ENCODE measurements at places on chromosomes 11 and 22.
A peak's percentile ranks its signal among the peaks of the same experiment; 100 is the strongest.

DNA sequence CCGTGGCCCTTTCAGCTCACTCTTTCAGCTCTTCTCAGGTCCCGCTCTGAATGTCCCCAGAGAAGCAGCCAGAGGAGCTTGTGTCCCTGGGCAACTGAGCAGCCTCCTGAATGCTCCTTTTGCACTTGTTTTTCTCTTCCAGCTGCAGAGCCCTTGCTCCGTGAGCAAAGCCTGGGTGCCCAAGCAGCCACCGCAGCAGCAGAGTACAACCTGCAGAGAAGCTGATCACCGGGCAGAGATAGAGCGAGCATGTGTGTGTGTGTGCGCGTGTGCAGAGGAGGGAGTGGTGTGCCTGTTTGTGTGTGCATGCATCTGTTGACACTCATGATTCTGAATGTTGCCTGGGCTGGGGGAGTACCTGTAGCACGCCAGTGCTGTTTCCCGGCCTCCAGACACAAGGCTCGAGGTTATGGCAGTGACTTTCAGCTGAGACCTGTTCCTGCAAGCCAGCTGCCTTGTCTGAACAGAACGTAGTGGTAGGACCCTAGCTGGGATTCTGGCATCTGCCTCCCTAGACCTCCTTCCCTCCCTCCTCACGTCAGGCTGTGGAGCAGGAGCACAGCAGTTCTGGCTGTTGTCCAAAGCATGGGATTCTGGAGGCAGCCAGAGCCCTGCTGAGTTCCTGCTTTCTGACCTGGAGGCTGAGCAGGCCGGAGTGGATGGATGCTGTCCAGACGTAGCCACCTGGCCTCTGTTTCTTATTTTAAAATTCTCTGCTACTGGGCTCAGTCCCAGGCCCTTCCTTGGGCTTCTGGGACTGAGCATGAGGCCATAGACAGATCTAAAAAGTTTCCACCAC lies 4.5 kb upstream of the MAPK8IP1 start:
- DNase-seq: no peak

GRCh38 chr11:11662578-11662977 lies 40.8 kb upstream of the GALNT18 start:
- no peak for DNase-seq

DNA sequence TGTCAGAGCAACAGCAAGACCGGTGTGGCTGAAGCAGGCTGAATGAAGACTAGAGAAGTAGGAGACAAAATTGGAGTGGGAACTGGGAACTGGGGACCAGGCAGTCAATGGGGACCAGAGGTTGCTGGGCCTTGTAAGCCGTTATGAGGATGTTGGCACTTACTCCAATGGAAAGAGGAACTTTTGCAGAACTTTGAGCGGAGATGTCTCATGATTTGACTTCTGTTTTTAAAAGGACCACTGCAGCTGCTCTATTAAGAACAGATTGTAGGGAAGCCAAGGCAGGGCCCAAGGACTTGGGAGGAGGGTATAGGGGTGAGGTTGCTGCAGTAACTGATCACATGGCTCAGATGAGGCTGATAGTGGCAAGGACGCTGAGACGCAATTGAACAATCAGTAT lies 34.2 kb downstream of the IL18 start:
- DNase-seq: no peak

DNA sequence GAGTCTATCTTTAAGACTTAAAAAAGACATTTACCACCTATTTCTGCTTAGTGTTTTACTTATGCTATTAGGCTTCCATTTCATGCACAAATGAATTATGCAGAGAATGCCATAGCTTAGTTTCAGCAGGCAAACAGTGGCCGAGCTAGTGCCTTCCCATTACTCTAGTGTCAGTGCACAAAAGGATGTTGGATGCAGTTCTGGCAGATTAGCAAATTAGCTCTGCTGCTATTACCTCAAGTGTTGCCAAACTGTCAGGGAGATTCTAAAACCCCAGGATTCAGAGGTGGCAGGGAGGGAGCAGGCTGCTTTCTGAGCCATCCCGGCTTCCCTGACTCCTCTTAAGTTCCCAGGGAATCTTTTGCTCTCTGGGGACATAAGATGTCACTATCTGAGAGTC lies 209.4 kb upstream of the NCAM1 start:
- no peak for DNase-seq

DNA sequence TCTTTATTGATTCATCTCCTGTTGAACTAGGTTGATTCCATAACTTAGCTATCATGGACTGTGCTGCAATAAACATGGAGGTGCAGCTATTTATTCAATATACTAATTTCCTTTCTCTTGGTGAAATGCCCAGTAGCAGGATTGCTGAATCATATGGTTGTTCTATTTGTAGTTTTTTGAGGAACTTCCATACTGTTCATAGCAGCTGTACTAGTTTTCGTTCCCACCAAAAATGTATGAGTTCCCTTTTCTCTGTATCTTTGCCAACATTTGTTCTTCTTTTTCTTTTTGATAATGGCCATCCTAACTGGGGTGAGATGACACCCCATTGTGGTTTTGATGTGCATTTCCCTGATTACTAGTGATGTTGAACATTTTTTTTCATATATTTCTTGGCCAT lies 87.2 kb upstream of the NAV2 start:
- DNase-seq: no peak

GRCh38 chr11:10604340-10604748 lies 35.9 kb upstream of the LYVE1 start:
- DNase-seq: no peak

DNA sequence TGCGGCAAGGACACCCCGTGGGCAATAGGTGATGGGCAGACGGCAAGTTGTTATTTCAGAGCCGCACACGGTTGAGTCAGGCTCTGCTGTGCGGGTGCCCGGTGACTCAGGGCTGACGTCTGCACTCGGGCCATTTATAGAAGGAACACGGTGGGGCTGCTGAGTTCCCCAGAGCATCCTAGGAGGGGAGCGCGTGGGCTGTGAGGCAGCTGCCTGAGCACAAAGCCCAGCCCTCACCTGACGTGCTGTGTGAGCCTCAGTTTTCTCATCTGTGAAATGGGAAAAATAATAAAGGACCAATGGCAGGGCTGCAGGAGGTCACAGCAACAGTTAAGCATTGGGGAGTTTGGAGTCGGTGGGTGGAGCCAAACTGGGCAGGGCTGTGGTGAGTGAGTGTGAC lies 11.3 kb upstream of the RHOD start:
- DNase-seq: no peak

GRCh38 chr11:65378208-65378927 lies 4.1 kb downstream of the SLC25A45 start:
- peak; percentile 19 for DNase-seq

DNA sequence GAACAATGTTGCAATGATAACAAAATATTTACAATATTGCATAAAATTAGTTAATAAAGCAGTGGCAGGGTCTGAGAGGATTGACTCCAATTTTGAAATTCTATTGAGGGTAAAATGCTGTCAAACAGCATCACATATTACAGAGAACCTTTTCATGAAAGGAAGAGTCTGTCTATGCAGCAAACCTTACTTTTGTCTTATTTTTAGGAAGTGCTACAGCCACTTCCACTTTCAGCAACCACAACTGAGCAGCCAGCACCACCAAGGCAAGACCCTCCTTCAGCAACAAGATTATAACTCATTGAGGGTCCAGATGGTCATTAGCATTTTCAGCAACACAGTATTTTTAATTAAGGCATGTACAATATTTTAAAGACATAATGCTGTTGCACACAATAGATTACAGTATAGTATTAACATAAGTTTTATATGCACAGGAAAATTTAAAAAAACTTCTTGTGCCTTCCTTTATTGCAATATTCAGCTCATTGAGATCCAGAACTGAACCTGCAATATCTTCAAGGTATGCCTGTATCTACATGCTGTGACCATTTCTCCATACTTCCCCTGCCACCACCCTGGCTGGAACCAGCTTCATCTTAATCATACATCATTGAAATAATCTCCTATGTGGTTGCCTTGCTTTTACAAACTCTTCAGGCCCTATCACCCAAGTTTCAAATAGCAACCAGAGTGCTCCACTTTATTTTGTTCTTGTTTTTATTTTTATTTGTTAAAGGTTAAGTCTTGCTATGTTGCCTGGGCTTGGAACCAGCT lies 711.2 kb downstream of the KCNA4 start:
- no peak for DNase-seq

DNA sequence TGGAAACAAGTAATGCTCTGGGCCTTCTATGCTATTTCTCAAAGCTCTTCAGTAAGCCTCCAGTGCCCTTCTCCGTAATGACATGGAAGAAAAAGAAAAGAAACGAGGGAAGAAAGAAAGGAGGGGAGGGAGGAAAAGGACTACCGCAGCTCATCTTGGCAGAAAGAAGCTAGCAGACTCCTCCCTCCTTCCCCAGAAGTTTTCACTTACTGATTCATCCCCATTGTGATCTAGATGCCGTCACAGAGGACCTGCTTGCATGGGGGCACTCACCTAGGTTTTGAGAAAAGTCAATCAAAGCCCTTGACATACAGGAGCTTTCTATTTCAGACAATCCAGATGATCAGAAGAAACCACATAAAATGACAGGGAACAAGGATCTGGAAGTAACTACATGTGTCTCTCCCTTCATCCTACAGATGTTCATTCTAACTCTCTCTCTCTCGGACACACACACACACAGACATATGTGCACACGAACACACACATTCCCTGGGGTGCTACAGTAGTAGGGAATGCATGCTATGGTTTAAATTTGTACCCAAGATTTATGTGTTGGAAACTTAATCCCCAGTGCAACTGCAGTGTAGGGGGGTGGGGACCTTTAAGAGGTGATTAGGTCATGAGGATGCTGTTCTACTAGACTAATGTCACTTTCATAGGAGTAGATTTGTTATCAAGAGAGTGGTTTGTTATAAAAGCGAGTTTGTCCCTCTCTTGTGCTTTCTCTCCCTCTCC lies 37.6 kb upstream of the RCN1 start:
- DNase-seq: no peak

- no peak for DNase-seq
Observed at GRCh38 chr11:114049050-114049449, 10.5 kb upstream of the ZBTB16 start.

GRCh38 chr11:3949125-3949524 lies 93.7 kb downstream of the STIM1 start:
- no peak for DNase-seq

DNA sequence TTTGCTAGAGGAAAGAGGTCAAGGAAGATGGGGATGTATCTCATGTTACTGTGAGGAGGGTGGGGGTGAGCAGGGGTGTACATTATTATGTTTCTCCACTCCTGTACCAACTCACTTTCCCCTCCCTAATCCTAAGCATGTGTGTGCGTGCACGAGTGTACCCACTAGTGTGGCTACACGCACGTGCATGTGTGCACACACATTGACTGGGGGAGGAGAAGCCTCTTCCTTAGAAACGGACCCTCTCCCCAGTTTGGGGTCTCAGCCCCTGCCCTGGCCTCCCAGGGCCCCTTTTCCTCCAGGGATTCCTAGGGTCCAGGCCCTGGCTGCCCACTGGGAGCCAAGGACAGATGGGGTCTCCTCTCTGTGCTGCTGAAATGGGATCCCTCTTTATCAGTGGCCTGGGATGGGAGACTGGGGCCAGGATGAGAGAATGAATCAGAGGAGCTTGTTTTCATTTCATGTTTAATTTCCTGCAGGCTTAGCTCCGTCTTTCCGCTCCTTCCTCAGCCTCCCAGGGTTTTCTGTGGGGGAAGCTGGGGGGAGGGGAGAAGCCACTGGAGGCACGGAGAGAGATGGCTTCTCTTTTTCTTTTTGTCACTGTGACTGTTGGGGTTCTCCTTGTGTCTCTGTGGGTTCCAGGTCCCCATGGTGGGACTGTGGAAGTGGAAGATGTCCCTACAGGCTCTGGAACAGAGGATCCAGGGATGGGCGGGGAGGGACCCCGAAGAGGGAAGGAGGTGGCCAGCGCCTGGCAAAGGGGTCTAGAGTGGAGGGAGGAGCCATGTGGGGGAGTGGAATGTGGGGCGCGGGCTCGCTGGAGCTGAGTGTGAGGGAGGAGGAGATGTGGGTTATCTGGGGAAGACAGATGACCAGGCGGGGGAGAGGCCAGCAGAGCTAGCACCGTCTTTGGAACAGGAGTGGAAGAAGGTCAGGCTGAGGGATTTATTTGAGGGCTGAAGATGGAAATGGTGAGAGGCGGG lies 40.3 kb downstream of the ALX4 start:
- DNase-seq: no peak

- DNase-seq: no peak
Observed at GRCh38 chr11:34481307-34481706, 32.3 kb downstream of the ELF5 start.

- no peak for DNase-seq
Observed at GRCh38 chr11:130523166-130523565, 74.7 kb downstream of the ADAMTS15 start.

DNA sequence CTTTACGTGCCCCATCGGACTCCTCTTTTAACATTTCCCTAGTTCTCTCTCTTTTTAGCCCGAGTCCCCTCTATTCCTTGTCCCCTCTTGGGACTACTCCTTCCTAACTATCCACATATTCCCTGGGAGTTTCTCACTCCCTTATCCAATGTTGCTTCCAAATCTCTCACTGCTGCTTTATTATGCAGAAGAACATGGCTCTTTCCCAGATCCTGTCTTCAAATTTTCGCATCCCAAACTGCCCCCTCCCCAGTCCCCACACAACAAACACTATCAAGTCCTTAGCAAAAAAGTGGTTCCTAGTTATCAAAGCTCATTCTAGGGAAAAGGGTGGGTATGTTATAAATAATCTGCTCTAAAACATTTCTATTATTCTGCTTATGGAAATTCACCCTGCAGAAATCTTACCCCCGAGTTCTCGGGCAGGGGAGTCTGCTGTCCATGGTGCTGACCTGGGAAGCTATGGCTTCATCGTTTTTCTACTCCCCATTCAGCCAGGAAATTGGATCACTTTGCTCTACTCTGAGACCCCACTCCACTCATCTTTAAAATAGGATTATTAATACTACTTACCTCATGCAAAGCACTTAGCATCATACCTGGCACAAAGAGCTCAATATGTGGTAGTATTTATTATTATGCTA lies 393.5 kb downstream of the BUD13 start:
- DNase-seq: no peak

DNA sequence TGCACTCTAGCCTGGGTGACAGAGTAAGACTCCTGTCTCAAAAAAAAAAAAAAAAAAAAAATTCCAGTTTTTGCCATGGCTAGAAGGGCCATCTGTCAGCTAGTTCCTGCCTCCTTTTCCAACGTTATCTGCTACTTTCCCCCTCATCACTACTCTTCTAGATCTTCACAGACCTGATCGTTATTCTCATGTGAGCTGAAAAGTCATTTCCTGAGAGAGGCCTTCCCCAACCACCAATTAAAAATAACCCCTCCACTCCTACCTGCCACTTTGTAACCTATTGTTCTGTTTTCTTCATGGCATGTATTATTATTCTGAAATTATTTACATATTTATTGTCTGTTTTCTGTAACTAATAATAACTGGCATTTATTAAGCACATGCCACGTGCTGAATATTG lies 24.2 kb downstream of the SGSM3 start:
- no peak for DNase-seq

DNA sequence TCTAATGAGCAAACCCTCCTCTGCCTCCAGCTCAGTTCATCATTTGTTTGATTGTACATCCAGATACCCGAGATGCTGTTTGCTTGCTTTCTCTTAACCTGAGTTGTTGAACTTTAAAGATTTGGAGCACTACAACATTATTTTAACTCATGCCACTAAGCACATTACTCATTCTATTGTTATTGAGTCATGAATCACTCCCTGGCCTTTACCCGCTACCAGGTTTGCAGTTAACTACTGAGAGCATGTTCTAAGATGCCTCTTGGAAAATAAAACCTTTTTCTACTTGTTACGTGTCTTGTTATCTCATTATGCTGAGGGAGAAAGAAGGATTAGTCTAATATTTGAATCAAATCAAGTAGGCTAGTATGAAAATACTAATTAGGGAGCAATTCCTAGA lies 720.6 kb upstream of the ANO5 start:
- DNase-seq: no peak

- no peak for DNase-seq
Observed at GRCh38 chr11:44224867-44225501, 85.0 kb downstream of the ALX4 start.

- no peak for DNase-seq
Observed at GRCh38 chr11:127616158-127616557, 615.6 kb upstream of the KIRREL3 start.

Data from anterior cingulate cortex (tissue), 58 donors.